Psoas muscle (tissue), 8 donors: ENCODE measurements at places on chromosomes 2 and 18. TPM values are rescaled to one million over a fixed set of nuclear protein-coding genes. Genes with fewer than 3 reads are reported as not detected.

Gene FAM210A
- 24.9 TPM for total RNA-seq

Gene DNAJC27
- 7.2 TPM for total RNA-seq

Gene C2orf78
- total RNA-seq: not detected

Gene MYO7B
- 0.49 TPM for total RNA-seq

Gene CREG2
- total RNA-seq: not detected

Gene SPC25
- total RNA-seq: 0.19 TPM

GRCh38 chr2:106363791-106364190, 104.4 kb downstream of the RGPD3 start:
- no peak for DNase-seq

DNA sequence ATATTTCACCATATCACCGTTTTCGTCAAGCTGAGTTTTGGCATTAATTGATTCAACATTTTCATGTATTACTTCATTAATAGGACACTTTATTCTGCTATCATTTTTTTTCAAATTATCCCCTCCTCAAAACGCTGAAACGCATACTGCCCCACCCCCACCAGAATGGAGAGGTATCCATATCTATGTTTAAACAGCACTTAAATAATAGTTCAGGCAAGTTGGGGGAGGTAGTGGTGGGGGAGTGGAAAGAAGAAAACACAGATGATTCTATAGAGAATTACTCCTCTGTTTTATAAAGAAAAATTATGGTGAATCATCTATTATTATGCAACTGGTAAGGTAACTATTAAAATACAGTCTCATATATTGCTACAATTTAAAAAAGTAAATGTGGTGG, 314.4 kb upstream of the ZEB2 start:
- DNase-seq: no peak

DNA sequence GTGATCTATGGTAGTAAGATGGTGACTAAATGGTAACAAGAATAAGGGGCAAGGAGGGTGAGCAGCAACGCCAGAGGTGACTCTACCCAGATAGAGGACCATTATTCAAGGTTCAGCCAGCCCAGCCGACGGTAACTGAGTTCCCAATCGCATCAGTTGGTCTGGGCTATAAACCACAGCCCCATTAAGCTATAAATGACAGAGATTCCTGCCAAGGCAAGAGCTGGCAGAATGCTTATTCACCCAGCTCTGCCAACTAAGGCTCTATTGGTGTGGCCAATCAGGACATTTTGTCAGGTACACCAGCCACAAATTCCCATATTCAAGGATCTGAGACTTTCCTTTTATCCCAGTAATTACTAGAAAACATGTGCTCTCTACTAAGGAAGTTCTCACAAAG, 3.6 kb downstream of the CHN1 start:
- DNase-seq: no peak

GRCh38 chr18:35143622-35144596, 96.9 kb upstream of the ZNF397 start:
- peak; percentile 44 for DNase-seq

DNA sequence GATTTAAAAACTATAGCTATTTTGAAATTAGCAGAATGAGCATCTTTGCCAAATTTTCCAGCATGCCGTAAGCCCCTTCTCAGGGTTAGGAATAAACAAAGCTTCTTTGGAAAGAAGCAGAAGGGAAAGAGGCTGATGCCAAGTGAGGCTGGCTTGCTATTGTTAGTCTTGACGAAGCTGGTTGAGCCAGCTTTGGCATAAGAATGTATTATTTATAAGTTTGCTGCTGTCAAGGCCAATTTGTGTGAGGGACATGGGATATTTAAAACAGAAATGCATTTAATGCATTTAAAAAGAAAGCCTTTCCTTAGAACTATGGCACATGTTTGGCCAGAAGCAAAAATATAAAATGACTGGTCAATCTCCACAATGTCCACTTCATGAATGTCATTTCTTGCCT, 52.5 kb upstream of the TTN start:
- DNase-seq: no peak

DNA sequence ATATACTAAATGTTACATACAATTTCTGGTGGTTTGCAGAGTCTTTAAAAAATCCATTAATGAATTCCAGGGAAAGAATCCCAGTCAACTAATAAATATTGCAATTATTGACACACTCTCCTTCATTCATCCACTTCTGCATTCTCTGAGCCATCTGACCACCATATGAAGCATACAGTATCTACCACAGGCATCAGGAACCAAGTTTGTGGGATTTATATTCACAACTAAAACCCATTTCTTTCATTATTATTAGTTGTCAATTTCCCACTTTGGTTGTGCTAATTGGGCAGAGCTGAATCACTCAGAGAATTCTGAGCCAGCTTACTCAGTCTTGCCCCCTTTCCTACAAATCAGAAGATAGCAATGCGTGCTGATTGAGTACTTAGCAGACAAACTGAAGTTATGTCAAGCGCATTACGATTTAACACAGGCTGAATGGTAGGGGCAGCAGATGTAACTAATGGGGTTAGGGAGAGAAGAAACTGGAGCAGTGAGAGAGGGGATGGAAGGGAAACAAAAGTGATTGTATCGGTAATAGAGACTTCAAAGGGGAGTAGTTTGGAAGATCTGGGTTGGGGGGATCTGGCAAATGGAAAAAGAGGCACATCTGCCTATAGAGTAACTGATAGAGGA, 52.3 kb downstream of the ZEB2 start:
- no peak for DNase-seq

- DNase-seq: no peak
Measured at GRCh38 chr2:3168230-3168891, 209.3 kb downstream of the EIPR1 start.

DNA sequence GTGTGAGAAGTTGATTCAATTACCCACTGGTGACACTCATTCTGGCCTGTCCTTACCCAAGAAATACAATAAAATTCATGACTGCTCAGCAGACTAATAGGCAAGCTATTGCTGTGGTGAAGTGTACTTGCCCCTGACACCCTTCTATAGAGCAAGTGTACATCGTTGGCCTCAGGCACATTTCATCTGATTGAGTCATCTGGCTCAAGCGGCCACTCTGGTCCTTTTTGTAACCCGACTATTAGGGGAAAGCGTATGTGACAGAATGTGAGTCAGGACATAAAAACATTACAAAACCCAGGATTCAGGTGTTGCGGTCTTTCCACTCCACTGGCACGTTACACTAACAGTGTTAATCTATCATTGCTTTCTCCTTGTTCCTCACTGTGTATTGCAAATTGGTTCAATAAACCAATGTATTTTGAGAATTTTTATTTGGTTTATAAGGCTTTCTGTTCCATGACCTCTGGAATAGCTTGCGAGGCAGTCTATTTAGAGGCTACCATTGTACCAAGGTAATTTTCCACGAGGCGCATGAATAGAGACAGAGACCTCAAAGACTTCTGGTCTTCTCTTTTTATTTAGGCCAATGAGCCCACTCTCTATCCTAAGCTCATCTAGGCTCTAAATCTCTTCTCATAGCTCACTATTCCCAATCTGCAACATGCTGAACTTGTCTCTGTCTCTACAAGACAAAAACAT, 10.2 kb upstream of the TTC32 start:
- no peak for DNase-seq

- DNase-seq: no peak
Measured at GRCh38 chr2:42906111-42906556, 113.8 kb upstream of the HAAO start.

- DNase-seq: no peak
Measured at GRCh38 chr2:236535024-236535423, 34.6 kb upstream of the ACKR3 start.

DNA sequence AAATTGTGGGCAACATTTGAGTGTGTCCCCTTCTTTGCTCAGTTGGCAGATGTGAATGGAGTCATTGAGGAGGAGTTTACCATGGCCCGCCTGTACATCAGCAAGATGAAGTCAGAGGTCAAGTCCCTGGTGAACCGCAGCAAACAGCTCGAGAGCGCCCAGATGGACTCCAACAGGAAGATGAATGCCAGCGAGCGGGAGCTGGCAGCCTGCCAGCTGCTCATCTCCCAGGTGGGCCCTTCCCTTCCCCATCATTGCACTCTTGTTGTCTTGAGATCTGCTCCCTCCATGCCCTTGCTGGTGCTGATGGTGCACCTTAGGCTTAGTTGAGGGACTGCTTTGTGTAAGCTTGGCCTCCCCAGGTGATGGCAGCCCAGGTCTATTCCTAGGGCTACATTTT, 47.5 kb upstream of the LYPD6B start:
- no peak for DNase-seq

- no peak for DNase-seq
Measured at GRCh38 chr2:165239230-165239629, at the start of gene SCN2A. Gene SCN2A, plus strand, starts transcription at chr2:165239414. Its CDS starts 56,410 bp downstream, at chr2:165295824.

GRCh38 chr2:216710551-216711301, 15.4 kb upstream of the IGFBP5 start:
- peak; percentile 49 for DNase-seq

- DNase-seq: no peak
Measured at GRCh38 chr2:22800412-22800811, 584.6 kb upstream of the KLHL29 start.

DNA sequence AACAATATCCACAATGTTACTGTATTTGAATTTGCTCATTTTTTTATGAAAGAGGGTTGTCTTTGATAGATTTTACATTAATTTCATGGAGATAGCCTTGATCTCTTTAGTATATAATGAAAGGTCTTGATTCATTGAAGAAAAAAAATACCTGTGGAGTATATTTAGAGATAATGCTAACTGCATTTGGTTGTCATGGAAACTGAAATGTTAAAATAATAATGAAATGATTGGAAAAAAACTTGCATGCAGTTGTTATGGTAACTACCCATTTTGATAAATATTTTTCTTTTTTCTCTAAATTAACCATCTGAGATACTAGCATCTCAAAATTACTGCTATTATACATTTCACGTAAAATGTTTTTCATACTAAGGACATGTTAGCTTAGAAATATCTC, 712.7 kb upstream of the FAM98A start:
- DNase-seq: no peak

GRCh38 chr2:71064754-71065621, 3.5 kb upstream of the NAGK start:
- no peak for DNase-seq

- DNase-seq: no peak
Measured at GRCh38 chr2:27914041-27914804, 23.7 kb downstream of the BABAM2 start.

DNA sequence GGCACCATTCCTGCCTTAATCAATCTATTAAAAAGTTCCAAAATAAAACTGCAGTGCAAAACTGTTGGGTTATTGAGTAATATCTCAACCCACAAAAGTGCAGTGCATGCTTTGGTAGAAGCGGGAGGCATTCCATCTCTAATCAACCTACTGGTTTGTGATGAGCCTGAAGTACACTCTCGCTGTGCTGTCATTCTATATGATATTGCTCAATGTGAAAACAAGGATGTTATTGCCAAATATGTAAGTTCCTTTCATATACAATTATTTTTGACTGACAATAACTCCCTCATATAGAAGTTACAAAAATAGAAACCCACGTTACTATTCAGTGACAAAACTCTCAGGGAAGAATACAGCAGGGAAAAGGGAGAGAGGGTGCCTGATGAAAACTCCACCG, 43.0 kb downstream of the OSGEPL1 start:
- DNase-seq: no peak

DNA sequence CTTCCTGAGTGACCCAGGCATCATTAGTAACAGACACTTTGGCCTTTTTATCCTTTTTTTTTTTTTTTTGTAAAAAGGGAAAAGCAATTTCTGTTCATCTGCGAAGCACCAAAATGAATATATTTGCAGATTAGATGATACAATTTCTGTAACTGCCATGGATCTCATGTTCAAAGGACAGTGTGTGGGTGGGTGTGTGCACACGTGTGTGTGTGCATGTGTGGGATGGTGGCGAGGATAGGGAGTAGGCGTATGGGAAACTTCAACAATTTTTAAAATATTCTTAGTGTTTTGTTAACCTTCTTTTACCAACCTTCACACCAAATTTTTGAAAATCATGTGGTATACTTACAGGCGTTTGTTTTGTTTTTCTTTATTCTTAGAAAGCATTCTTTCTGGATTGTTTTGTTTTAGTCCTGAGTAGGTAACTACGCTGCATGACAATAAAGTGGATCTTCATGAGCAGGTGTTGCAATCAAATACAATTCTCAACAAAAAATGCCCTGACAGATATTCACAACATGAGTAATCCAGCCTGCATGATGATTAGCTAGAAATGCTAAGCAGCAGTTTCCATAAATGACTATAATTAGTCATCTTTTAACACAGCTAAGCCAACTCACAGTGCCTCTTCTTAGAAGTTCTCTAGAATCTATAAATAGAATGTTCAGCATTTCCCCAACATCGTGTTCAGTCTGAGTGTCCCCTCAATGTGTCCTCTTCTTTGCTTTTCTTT, 53.5 kb upstream of the RMDN2 start:
- DNase-seq: no peak

DNA sequence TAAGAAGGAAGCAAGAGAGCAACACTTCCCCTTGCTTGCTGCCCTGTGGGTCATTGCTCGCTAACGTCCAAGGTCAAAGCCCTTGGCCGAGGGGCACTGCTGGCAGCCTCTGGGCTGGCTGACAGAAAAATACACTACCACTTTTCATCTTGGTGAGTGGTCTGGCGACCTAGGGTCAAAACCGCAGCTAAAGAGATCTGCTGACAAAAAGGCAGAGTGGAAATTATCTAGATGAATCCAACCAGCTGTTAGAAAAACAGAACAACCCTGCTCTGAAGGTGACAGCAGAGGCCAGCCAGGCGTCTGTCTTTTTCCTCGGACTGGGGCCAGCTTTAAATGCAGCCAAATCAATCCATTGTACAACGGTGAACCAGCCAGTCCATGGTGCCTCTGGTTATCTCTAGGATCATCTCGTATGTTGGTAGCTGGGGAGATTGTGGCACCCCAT, 92.6 kb downstream of the CD8B2 start:
- no peak for DNase-seq

DNA sequence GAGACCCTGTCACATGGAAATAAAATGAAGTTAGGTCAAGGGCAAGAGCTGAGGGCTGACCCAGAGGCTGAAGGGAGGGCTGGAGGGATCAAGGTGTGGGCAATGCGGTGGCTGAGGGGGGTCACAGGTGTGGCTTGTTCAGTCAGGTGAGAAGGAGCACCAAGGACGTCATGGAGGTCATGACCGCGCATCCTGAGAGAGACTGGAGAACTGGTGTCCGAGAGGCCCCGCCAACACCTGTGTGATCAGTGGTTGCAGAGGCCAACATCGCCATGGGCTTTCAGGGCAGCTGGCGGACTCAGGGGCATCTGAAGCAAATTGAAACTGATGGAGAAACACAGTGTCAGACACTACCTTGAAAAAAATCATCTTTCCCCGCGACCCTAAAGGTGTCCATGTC, 13.0 kb downstream of the TOGARAM2 start:
- peak; percentile 22 for DNase-seq

DNA sequence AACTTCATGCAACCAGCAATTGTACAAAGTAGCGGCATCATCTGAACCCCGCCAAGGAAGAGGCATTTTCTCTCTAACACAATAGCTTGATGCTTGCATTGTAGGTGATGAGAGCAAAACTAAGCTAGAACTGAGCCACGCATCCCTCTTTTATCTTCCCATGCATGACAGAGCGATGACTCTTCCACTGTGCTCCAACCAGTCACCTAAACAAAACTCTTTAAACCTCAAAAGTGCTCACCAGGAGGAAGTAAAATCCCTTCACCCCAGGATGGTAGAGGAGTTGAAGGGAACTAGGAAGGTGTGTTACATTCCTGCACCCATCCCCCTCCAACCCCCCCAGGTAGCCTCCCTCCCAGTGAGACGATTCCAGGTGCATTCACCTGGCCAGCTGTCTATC, 59.7 kb upstream of the SALL3 start:
- no peak for DNase-seq

GRCh38 chr18:77749089-77749488, 499.4 kb downstream of the GALR1 start:
- DNase-seq: no peak

GRCh38 chr2:237298151-237299118, 115.5 kb downstream of the COL6A3 start:
- DNase-seq: no peak
